ENCODE measurements at places on chromosomes 2 and 18. TPM values are rescaled to one million over a fixed set of nuclear protein-coding genes. Genes with fewer than 3 reads are reported as not detected.
A peak's percentile ranks its signal among the peaks of the same experiment; 100 is the strongest.

Gene TYMS
- polyA plus RNA-seq = 130 TPM

Gene SLC30A3
- 0.43 TPM for polyA plus RNA-seq

Gene DPP10
- polyA plus RNA-seq = 3.5 TPM

Gene CIB4
- 1.0 TPM for polyA plus RNA-seq

Gene GREB1L
- 0.58 TPM for polyA plus RNA-seq

Gene TTC21B
- polyA plus RNA-seq = 45.3 TPM

Gene UGGT1
- polyA plus RNA-seq = 35.6 TPM

Gene CNRIP1
- 58.1 TPM for polyA plus RNA-seq

Gene POTEJ
- 0.16 TPM for polyA plus RNA-seq

Gene TDRD15
- not detected for polyA plus RNA-seq

- no peak for DNase-seq
These were observed 13.5 kb downstream of the STK39 start for GRCh38 chr2:168233726-168234406.

DNA sequence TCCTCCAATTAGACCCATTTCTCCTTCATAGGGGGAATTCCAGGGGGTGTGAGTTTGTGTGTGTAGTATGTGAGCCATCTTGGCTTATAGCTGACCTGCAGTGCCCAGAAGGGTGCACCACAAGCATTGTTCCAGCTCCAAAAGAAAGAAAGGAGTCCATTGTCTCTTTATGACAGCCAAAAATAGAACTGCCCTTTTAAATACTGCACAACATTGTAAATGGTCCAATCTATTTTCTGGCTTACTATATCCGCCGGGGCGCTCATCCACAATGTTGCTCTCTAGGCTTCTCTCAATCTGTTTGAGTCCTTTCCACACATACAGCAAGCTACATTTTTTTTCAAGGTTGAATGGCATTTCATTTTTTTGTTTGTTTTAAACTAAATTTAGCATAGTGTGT lies 517.5 kb downstream of the STK39 start:
- DNase-seq = no peak

GRCh38 chr2:239269916-239270315 lies 130.9 kb downstream of the HDAC4 start:
- no peak for DNase-seq

GRCh38 chr18:76991021-76991688 lies 141.4 kb downstream of the MBP start:
- DNase-seq = no peak

- DNase-seq = no peak
These were observed 191.9 kb downstream of the LOXHD1 start for GRCh38 chr18:46464926-46465655.

- no peak for DNase-seq
These were observed 16.3 kb downstream of the RAB12 start for GRCh38 chr18:8625461-8626092.

GRCh38 chr18:31576670-31577069 lies 15.0 kb upstream of the TTR start:
- no peak for DNase-seq

DNA sequence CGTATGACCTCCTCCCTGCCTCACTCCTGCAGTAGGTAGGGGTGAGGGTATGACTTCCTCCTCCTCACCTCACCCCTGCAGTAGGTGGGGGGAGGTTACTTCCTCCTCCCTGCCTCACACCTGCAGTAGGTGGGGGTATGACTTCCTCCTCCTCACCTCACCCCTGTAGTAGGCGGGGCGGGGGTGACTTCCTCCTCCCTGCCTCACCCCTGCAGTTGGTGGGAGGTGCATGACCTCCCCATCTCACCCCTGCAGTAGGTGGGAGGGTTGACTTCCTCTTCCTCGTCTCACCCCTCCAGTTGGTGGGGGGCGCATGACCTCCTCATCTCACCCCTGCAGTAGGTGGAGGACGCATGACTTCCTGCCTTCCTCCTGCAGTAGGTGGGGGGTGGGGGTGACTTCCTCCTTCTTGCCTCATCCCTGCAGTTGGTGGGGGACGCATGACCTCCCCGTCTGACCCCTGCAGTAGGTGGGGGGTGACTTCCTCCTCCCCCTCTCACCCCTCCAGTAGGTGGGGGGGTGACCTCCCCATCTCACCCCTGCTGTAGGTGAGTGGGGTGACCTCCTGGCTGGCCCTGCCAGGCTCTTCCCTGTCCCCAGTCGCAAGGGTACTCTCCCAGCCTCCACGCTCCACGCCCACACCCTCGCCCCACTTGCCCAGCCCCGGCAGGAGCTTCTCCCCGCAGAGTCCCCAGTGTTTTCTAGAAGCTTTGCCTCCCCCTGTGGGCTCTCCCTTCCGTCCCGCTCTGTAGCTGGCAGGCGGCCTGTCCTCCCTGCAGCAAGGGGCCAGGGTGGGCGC lies 39.3 kb downstream of the TSHZ1 start:
- no peak for DNase-seq

DNA sequence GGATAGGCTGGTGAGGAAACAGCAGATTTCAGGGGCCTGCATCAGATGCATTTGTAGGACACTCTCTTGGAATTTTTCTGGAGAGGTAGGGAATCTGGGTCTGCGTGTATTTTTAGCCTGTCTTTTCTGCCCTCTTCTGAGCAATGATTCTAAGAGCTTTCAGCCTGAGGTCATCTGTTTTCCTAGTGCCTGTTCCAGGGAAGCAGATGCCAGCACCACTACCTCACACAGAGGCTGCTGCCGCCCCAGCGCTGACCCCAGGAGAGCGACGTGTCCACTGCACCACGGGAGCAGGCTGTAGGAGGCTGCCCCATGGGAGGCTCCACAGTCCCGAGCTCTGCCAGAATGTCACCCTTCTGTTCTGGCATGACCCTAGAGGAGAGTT lies 316.5 kb downstream of the CYP26B1 start:
- DNase-seq = no peak

- DNase-seq = peak; percentile 66
These were observed 248.5 kb downstream of the CDH20 start for GRCh38 chr18:61581578-61582201.

DNA sequence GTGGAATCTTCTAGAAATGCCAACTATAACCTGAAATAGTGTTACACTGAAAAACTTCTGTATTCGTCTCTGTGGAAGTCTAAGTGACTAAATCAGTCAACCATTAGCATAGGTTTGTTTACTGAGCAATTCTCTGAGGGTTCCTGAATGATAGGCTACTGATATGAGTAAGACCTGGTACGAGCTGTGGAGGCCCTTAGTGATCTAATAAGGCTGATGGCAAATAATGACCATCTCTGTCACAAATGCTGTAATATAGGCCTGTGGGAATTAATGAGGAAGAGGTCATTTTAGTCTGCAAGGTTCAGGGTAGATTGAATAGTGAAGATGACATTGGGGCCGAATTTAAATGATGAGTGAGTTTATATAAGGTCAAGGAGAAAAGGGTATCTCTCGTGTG lies 82.5 kb downstream of the MGAT5 start:
- DNase-seq = no peak

DNA sequence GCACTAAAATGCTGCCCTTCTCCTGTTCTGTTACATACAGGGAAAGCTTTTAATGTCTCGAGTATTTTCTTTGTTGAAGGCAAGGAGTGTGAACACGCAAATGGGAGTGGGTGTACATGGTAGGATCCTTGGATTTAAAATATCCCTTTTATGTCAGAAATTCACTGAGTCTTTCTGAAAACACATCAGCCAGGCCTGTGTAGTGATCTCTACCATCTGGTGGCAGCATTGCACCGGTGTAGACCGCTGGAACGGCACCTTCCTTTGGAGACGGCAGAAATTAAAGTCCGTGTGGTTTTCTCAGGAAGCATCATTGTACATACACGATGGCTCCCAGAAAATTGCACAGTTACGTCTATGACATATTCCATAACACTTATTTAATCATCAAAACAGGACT lies 515.8 kb downstream of the GALR1 start:
- peak; percentile 23 for DNase-seq

GRCh38 chr2:149400997-149401396 lies 70.6 kb downstream of the LYPD6 start:
- DNase-seq = no peak

DNA sequence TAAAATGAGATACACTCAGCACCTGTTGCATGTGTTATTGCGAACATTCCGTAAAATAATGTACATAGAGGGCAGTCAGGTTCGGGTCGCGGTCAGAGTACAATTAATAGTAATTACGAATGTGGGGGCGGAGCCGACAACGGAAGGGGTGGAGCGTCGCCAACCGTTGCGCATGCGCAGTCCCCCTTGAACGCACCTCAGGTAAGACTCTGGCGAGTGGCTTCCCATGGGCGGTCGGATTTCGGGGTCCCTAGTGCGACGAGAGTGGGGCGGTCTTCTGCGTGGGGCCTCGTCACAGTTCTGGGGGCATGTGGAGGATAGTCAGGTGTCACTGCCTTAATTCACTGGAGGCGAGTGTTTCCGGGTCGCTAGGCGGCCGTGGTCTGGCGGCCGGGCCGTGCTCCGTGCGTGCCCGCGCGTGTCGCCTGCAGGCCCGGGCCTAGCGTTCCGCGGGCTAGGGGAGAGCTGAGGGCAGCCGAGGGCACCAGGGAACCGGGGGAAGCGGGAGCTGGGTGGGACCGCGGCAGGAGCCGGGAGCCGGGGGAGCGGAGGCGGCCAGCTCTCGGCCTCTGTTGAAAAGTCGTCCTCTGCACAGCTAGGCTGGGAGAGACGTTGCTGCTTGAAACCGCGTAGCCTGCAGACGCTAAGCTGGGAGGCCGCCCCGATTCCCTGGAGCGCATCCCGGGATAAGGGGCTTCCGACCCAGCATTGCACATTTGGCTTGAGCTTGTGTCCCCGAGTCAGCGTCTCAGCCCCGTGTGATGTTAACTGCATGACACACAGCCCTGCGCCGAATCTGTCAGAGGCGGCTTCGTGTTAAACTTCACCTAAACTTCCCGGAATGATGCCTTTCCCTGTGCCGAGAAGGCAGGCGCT lies at the start of gene CEBPZOS:
Gene CEBPZOS (plus strand): TSS at position 177 of the 876 bp plus-strand sequence. CDS start 3,209 bp downstream, outside the sequence.
- DNase-seq = peak; percentile 84

- DNase-seq = no peak
These were observed 123.4 kb downstream of the ANKRD30BL start for GRCh38 chr2:132038179-132038882.

DNA sequence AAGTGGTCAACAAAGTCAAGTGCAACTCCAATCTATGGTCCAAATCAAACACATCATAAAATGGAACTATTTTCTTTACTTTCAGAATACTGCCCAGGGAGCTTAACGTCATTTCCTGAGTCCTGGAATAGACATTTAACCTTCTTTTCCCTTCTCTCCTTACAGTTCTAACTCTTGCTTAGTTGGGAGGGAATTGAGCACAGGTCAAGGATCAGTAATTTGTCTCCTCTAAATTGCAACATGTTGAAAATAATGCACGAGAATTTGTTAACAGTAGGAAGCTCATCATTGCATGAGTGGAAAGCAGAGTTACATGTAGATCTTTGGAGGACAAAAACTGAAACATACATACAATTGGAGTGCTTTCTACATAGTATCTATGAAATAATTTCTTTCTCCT lies 87.7 kb downstream of the MEP1B start:
- no peak for DNase-seq
